Kidney (tissue), 22 donors: ENCODE measurements at places on chromosomes 5 and 9. TPM values are rescaled to one million over a fixed set of nuclear protein-coding genes. Genes with fewer than 3 reads are reported as not detected.

The GABRP gene
- 33.1 TPM for total RNA-seq

The PCDHGA10 gene
- total RNA-seq: 5.1 TPM

The BHMT2 gene
- total RNA-seq: 54.8 TPM

The TAF11L10 gene
- not detected for total RNA-seq

The TMEM215 gene
- total RNA-seq: not detected

The IL7R gene
- total RNA-seq: 53.7 TPM

The MELK gene
- 1.1 TPM for total RNA-seq

The SPARC gene
- 637 TPM for total RNA-seq

The ZNF346 gene
- total RNA-seq: 19.2 TPM
